Activated T-helper 1 cell treated with Interleukin-2 at 50 U/mL for 16 hours (primary cell): ENCODE measurements at places on chromosomes 2 and 18.

DNA sequence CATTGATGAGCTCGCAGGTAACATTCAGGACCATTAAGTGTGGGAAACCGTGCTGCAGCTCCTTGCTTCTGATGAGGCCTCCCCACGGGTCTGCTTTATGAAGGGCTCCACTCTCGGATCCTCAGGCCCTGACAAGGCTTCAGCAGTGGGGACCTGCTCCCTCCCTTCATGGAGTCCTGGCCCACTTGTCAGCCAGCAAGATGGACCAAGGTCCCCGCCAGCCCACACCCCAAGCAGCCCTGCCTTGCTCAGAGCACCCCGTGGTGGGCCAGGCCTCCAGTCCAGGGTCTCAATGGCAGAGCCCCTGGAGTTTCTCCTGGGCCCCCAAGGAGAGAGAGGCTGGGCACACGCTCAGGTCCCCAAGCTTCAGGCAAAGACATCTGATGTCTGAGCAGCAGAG lies 41.5 kb downstream of the CROCC2 start:
- no peak for DNase-seq

DNA sequence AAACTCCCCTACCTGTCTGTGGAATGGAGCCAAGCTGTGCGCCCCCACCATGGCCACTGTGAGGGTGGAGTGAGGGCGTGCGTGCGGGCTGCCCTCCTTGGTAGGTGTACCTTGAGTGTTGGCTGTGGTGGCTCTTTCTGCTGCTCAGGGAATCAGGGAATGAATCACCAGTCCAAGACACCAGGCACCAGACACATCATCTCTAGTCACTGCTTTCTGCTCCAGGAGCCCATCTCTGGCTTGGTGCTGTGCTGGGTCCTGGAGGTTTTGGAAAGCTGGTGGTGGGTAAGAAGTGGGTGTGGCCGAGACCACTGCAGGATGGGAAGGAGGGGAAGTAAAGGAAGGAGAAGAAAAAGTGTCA lies 209.9 kb downstream of the SEPTIN10 start:
- DNase-seq: no peak

DNA sequence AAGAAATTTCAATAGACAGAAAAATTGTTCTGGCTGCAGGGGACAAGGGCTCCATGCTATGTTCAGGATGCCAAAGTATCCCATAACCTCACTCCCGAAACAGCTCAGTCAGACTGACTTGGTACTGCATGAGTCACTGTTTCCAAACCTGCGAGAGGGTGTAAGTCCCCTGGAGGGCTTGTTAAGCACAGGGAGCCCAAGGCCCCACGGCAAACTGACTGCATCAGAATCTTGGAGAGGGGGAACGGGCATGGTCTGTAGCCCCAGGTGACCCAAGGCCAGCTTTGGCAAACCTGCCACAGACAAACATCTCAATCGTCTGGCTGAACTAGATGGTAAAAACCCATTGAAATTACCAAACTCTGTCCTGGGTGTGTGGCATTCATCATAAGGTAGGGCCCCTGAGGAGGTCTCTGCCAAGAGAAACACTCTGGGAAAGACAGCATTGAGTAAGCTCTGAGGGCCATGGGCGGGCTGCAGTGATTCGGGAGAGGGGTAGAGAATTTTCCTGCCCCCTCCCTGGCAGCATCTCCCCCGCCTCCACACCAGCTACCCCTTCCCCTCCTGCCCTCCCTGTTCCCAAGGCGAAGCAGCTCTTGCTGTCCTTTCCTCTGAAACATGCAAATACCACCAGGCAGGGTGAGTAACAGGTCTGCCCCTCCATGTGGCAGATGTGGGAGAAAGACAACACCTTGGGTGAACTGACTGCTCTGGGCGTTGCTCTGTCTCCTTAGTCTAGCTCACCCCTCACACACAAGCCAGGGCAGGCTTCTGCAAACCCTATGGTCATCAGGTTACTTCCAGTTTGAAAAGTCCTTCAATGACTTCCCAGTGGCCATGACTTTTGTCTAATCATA lies 274.7 kb upstream of the SIX2 start:
- DNase-seq: no peak

- DNase-seq: no peak
Observed at GRCh38 chr2:235521844-235522243, 28.0 kb downstream of the AGAP1 start.

GRCh38 chr2:120005834-120006521 lies 6.9 kb upstream of the EPB41L5 start:
- DNase-seq: no peak

- DNase-seq: no peak
Observed at GRCh38 chr2:179561702-179562101, 297.1 kb upstream of the SESTD1 start.

DNA sequence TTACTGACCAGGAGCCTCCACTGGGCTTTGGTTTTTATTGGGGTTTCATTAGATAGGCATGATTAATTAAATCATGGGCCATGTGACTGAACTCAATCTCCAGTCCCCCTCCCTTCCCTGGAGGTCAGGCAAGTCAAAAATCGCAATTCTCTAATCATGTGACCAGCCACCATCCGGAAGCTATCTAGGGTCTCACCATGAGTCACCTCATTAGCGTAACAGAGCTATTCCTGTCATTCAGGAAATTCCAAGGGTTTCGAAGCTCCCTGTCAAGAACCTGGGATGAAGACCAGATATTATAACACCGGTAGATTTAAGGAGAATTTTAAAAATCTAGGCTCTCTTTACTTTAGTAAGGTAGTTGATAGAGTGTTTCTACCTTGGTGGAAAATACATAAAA lies 180.3 kb upstream of the TCF4 start:
- DNase-seq: no peak

- no peak for DNase-seq
Observed at GRCh38 chr2:203748331-203749126, 42.1 kb downstream of the CD28 start.

GRCh38 chr2:44215827-44216226 lies 47.2 kb downstream of the PPM1B start:
- no peak for DNase-seq

- no peak for DNase-seq
Observed at GRCh38 chr2:180360283-180360618, 353.2 kb upstream of the CWC22 start.

DNA sequence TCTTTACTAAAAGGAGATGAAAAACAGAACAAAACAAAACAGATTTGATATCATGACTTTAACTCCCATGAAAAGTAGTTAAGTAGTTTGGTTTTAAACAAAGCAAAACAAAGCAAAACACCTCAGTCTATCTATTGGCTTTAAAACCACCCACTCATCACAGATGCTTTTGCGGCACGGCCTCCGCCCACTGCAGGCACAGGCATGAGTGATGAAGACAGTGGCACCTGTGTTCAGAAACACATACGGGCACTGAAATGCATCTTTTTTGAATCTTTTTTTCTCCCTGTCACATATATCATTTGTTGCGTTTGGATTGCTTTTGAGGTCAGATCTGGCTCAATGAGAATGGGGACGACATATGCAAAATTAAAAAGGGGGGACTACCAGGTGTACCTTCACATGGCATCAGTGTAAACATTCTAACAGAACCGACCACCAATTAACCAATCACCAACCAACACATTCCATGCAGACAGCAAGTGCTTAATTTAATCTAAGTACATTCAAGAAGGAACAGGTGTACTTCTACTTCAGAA lies 147.4 kb upstream of the REV1 start:
- no peak for DNase-seq
